Stimulated activated CD4-positive, alpha-beta T cell treated with anti-CD3 and anti-CD28 coated beads, Interleukin-1b, Interleukin-23, amount 100 ng/mL, for 1 hour (primary cell): ENCODE measurements at places on chromosomes 7 and 10.

DNA sequence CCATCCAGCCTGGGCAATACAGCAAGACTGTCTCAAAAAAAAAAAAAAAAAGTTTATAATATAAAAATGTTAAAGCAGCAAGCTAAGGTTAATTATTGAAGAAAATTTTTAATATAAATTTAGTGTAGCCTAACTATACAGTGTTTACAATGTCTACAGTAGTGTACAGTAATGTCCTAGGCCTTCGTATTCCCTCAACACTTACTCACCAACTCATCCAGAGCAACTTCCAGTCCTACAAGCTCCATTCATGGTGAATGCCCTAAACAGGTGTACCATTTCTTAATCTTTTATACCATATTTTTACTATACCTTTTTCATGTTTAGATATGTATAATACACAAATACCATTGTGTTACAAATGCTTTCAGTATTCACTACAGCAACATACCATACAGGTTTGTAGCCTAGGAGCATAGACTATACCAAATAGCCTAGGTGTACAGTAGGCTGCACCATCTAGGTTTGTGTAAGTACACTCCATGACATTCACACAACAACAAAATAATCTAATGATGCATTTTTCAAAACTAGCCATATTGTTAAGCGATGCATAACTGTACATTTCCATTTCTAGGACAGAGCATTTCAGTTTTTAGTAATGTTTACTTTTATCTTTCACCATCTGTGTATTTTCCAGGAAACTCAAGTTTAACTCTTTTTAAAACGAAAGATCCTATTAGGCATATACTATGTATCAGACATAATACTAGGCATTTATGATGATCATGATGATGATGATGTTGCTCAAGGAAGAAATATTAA lies 43.3 kb downstream of the CNOT4 start:
- DNase-seq, result no peak

DNA sequence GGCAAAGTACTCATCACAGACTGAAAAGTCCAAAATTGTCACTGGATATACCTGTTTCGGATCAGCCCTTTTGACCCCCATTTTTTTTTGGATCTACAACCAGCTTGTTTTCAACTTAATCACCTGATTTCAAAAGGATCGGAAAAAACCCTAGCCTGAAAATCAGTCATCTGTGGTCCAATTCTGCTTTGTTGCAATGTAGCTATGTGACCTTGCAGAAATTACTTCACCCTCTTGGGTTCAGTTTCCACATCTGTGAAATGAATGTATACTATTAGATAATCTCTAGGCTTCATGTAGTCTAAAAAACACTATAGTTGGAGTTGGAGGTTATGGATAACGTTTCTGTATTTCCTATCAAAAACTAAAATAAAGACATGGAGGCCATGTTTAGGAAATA lies 37.1 kb downstream of the STEAP4 start:
- no peak for DNase-seq

- no peak for DNase-seq
These were observed 48.0 kb upstream of the PIK3CG start for GRCh38 chr7:106817098-106817497.

GRCh38 chr7:128986609-128987008 lies 48.9 kb downstream of the IRF5 start:
- no peak for DNase-seq

GRCh38 chr7:150332852-150333635 lies 8.4 kb downstream of the RARRES2 start:
- DNase-seq, result no peak

DNA sequence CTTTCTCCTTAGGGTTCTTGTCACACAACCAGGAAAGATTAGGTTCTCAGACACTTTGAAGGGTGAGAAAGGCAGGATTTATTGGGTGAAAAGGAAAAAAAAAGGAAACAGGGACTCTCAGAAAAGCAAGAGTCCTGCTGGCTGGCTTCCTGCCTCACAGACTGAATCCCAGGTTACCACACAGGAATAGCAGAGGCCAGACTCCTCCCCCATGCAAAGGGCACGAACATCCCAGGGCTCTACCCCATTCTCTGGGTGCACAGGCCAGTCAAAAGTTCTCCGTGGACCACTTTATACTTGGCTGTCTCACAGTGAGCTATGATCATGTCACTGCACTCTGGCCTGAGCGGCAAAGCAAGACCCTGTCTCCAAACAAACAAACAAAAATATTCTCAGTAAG lies 42.6 kb downstream of the HOXA1 start:
- no peak for DNase-seq

DNA sequence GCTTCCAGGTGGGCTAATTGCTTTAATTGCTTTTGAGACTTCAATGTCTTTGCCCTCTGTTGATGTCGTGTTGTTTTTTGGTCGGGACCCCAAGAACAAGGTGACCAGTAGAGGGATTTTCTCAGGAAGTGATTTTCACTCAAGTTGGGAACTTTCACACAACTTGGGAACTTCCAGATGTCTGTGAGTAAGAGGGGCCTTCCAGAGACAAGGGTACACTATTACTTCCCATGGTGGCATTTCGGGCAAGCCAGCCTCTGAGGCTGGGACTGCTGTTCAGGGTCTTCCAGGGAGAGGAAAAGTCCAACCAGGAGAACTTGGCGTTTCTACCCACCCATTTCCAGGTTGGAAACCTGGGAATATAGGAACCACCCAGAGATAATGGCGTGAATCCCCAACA lies 170.0 kb upstream of the CDCA7L start:
- DNase-seq, result no peak

GRCh38 chr7:117796889-117797288 lies 76.4 kb downstream of the CTTNBP2 start:
- no peak for DNase-seq

DNA sequence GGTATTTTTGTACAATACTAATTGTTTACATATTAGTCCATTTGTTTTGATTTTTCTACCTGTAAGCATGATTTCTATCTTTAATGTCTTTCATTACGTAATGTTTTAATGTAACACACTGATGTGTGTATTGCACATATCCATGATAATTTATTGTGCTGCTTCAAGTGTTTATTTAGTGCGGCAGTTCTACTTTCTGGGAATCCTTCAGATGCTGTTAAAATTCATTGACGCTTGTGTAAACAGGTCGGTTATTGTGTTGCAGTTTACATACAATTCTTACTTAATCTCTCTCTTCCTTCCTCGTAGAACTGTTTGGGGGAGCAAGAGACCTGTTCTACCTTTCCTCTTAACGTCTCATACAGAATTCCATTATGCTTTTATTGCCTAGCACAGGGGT lies 6.9 kb downstream of the TMEM60 start:
- DNase-seq, result no peak

- no peak for DNase-seq
These were observed 1.4 kb downstream of the ERLIN1 start for GRCh38 chr10:100184426-100184825.

GRCh38 chr7:103541026-103541425 lies 95.0 kb upstream of the SLC26A5 start:
- no peak for DNase-seq

- no peak for DNase-seq
These were observed 10.9 kb upstream of the BHLHA15 start for GRCh38 chr7:98200364-98200763.

DNA sequence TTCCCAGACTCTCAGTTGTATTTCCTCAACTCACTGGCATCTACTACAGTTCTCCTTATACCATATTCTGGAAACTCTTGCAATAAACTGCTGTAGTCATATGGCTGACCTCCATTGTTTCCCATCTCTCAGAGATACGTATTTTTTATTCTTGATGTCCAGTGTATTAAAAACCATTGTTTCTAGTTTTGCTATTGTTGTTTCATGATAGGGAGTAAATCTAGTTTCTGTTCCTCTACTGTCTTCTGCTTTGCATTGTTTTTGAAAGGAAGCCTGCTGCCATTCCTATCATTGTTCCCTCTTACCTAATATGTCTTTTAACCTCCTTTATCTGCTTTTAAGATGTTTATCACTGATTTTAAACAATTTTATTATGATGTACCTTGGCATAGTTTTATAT lies 255.0 kb downstream of the ADK start:
- no peak for DNase-seq

- no peak for DNase-seq
These were observed 256.3 kb downstream of the OTUD1 start for GRCh38 chr10:23694921-23695824.

DNA sequence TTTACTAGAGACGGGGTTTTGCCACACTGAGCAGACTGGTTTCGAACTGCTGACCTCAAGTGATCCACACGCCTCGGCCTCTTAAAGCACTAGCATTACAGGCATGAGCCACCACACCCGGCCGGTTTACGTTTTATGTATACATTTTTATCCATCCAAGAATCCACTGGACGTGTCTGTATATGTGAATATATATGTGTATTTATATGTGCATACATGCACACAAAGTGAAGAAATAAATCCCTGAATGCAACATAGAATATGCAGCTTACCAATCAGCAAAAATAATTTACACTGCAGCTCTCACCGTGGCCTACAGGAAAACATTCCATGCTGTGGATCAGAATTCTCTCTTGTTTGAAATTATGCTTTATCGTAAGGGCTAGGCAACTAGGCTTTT lies 23.3 kb downstream of the DCLRE1C start:
- no peak for DNase-seq

GRCh38 chr7:41710838-41711237 lies 7.9 kb upstream of the INHBA start:
- DNase-seq, result no peak

DNA sequence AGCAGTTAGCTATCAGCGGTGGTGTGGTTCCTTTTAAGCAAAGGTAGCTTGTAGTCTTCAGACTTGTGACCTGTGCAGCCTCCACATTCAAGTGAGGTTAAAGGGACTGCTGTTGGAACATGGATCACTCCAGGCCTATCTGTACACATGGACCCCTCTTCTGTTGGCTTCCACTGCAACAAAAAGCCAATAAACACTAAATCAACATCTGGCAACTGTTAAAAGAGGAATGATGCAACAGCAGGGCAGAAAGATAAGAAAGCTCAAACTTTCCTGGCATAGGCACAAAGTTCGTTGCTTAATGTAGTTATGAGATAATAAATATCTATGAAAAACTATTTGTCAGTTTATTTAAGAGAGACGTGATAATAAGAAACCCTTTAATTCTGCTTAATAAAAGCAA lies 4.0 kb upstream of the MINPP1 start:
- DNase-seq, result no peak

GRCh38 chr7:13117103-13117502 lies 429.7 kb downstream of the ARL4A start:
- no peak for DNase-seq

- DNase-seq, result no peak
These were observed 69.2 kb downstream of the LYZL1 start for GRCh38 chr10:29358010-29358616.

DNA sequence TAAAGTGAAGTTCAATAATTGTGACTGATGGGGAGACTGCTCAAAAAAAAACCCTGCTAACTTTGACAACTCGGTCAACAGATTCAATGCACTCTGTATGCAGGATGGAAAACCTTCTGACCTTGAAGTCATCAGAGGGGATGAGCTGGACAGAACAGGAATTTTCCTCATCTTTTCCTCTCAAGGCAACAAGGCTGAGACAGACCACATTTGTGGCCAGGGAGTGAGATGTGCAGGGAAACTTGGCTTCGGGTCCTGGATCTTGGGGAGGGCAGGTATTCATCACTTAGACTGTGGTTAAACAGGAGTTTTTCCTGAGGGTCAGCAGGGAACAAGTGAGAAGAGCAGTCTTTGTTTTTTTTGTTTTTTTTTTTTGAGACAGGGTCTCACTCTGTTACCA lies 100.6 kb downstream of the BAMBI start:
- no peak for DNase-seq

DNA sequence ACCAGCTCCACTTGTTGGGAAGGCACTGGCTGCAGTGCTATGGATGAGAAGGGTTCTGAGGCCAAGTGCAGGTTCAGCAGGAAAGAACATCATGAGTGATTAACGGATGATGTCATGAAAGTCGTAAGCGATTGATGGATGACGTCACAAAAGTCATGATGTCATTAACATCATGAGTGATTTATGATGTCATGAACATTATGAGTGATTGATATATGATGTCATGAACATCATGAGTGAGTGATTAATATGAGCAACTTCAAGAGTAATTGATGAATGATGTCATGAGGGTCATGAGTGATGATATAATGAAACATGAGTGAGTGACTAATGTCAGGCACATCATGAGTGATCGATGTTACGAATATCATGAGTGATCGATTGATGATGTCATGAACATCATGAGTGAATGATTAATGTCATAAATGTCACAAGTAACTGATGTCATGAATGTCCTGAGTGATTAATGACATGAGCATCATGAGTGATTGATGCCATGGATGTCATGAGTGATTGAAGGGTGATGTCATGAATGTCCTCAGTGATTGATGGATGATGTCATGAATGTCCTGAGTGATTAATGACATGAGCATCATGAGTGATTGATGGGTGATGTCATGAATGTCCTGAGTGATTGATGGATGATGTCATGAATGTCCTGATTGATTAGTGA lies 185.6 kb downstream of the PAXIP1 start:
- DNase-seq, result no peak

- no peak for DNase-seq
These were observed 17.0 kb upstream of the MMP21 start for GRCh38 chr10:125792342-125793300.

- no peak for DNase-seq
These were observed 1.1 kb downstream of the KIAA1217 start for GRCh38 chr10:24209946-24210491.
